Activated CD4-positive, alpha-beta memory T cell treated with anti-CD3 and anti-CD28 coated beads for 36 hours (primary cell): ENCODE measurements at places on chromosomes 6 and 20. TPM values are rescaled to one million over a fixed set of nuclear protein-coding genes. Genes with fewer than 3 reads are reported as not detected.

DNA sequence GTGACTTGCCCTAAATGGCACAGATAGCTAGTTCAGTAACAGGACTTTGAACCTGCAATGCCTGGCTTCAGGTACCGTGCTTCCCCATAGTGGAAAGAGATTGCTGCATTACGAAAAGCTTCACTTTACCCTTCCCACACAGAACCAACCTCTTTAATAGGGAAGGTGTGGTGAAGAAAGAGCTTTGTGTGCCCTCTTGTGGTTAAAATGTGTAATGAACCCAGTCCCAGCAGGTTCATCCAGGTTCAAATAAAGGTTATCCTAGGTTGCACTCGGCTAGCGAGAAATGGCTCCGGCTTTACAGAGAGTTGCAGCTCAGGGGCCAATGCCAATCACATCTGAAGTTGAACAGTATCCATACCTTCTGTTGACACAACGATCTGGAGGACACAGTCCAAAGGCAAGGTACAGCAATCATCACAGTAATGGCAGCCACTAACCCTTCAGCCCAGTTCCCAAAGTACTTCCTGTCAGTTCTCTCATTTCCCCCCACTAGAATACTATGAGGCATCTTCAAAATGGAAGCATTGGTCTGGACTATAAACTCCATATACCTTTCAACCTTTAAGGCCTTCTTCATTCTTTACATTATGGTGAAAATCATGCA is 3.0 kb downstream of the DEFB115 start:
- no peak for DNase-seq
- no peak overlapping the region for H3K27ac ChIP-seq
- no peak overlapping the region for H3K4me3 ChIP-seq

DNA sequence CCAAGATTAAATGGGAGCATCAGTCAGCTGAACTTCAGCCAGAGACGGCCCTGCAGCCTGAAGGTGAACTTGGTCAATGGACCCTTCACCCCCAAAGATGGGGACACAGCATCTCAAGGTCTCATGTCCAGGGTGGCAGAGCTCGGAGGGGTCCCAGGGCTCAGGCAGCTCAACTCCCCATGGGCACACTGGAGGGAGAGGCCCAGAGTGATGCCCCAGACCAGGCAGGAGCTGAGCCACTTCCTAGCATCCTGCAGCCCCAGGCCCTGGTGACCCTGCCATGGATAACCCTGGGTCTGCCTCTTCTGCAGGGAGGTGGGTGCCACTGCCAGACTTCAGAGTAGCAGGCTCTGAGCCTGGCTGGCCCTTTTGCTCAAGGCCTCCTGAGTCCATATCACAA is 27.5 kb upstream of the EMILIN3 start:
- no peak overlapping the region for H3K4me3 ChIP-seq
- peaks cover 2% of the 10 kb centered on the region for H3K4me1 ChIP-seq
- DNase-seq = no peak

DNA sequence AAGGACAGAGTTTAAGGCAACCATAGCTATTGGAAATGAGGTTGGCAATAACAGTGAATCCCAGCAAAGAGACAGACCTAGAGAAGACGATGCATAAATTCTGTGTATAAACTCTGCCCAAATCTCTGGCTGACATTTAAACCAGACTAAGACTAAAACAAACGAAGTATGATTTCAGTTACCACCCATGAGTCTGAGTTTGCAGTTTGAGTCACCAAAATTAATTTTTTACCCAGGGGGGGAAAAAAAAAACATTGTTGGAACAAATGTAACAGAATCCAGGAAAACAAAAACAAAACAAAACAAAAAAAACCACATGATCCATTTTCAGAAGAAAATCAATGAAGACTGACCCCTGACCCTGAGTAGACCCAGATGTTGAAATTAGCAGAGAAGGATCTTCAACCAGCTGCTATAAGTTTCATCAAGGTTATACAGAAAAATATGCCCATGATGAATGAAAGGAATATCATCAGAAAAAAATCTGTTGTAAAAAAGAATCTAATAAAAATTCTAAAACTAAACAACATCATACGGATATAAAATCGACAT is 190.8 kb downstream of the GMDS start:
- H3K27ac ChIP-seq = no peak overlapping the region
- DNase-seq = no peak
- no peaks in the 10 kb centered on the region for H3K27me3 ChIP-seq

- no peaks in the 10 kb centered on the region for H3K36me3 ChIP-seq
- DNase-seq = no peak
- no peak overlapping the region for H3K27ac ChIP-seq
- H3K27me3 ChIP-seq = no peaks in the 10 kb centered on the region
- H3K4me3 ChIP-seq = no peak overlapping the region
These were observed 373.0 kb downstream of the ZFAND3 start for GRCh38 chr6:38192487-38192886.

DNA sequence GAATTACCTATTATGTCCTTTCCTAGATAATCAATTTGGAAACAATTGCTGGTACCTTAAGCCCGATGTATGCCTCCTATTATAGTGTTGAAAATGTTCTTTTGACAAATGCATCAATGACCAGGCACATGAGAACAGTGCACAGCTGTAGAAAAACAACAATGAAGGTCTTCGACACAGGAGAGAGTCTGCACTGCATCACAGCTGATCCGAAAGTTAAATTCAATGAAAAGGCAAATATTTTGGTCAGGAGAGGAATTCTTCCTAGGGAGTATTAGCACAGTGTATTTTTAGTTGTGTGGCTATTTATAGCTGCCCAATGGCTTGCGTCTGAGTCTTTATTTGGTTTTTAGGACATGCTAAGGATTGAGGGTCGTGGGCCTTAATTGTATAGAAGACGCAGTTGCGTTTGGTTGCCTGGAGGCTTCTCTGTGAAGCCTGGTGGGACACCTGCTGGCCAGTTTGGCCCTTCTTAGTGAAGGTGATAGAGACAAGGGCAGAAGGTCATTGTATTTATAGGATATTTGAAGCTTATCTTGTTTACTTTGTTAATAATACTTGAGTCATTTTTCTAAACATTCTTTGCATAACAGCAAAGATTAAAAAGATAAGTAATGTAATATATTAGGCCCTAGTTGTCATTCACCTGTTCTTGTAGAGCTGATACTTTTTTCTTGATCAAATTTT is 72.3 kb downstream of the CDYL start:
- no peak overlapping the region for H3K27ac ChIP-seq
- H3K36me3 ChIP-seq = peaks cover 13% of the 10 kb centered on the region
- DNase-seq = no peak

GRCh38 chr20:42635699-42636411 is 553.9 kb downstream of the PTPRT start:
- no peaks in the 10 kb centered on the region for H3K27me3 ChIP-seq
- no peaks in the 10 kb centered on the region for H3K4me1 ChIP-seq
- DNase-seq = no peak
- no peaks in the 10 kb centered on the region for H3K36me3 ChIP-seq
- H3K4me3 ChIP-seq = no peak overlapping the region
- H3K27ac ChIP-seq = no peak overlapping the region

- no peaks in the 10 kb centered on the region for H3K4me1 ChIP-seq
- no peaks in the 10 kb centered on the region for H3K36me3 ChIP-seq
- no peak for DNase-seq
These were observed 56.0 kb downstream of the SMOC2 start for GRCh38 chr6:168496997-168497331.

DNA sequence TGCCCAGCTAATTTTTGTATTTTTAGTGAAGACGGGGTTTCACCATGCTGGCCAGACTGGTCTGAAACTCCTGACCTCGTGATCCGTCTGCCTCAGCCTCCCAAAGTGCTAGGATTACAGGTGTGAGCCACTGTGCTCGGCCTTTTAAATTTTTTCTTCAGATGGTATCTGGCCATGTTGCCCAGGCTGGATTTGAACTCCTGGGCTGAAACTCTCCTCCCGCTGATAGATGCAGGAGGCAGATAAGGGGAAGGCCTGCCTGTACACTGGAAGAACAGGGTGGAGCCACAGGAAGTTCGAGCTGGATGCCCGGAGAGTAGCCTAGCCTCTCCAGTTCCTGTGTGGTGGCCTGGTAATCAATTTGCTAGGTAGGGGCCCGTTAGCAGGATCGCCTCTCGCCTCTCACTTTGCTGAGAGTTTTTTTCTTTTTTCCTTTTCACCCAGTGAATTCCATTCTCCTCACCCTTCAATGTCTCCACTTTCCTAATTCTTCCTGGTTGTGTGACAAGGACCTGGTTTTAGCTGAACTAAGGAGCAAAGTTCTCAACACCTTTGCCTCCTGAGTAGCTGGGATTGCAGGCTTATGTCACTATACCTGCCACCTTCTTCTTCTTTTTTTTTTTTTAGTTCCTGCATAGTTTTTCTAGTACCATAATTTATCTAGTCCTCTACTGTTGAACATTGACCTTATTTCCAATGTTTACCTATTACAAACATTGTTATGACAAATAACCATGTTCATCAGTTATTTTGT is 19.4 kb upstream of the ITCH start:
- no peaks in the 10 kb centered on the region for H3K36me3 ChIP-seq
- no peak overlapping the region for H3K27ac ChIP-seq
- no peaks in the 10 kb centered on the region for H3K27me3 ChIP-seq

- H3K36me3 ChIP-seq = peaks cover 7% of the 10 kb centered on the region
- no peak overlapping the region for H3K4me3 ChIP-seq
- H3K27ac ChIP-seq = no peak overlapping the region
- H3K27me3 ChIP-seq = peaks cover 60% of the 10 kb centered on the region
These were observed 2.6 kb upstream of the LIN28B start for GRCh38 chr6:104954190-104954797.

DNA sequence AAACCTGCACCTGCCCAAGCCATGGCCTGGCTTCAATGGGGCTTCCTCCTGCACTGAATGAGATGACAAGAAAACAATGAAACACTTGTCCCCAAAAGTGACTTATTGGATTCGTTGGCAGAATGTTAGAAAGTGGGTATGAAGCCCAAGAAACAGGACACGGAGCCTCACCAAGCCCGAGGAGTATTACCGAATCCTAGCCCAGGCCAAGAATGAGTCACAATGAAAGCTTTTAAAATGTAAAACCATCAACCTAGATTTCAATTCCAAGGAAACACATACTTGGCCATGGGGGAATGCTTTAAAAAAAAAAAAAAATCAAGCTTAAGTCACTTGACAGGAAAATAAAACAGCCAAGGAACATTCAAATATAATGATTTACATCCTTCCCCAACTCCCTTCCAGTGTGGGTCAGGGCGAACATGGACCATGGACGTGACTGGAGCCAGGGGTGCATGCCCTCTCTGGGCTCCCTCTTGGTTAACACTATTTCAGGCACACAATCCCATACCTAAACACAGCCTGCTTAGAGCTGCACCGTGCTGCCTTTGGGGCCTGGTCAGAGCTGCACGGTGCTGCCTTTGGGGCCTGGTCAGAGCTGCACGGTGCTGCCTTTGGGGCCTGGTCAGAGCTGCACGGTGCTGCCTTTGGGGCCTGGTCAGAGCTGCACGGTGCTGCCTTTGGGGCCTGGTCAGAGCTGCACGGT is 3.1 kb upstream of the STX16 start:
- peaks cover 14% of the 10 kb centered on the region for H3K36me3 ChIP-seq
- H3K27ac ChIP-seq = no peak overlapping the region
- no peaks in the 10 kb centered on the region for H3K27me3 ChIP-seq
- peaks cover 7% of the 10 kb centered on the region for H3K4me1 ChIP-seq
- H3K4me3 ChIP-seq = no peak overlapping the region

GRCh38 chr6:17583811-17584210 is 16.3 kb upstream of the FAM8A1 start:
- peaks cover 5% of the 10 kb centered on the region for H3K27me3 ChIP-seq
- no peak overlapping the region for H3K4me3 ChIP-seq
- no peaks in the 10 kb centered on the region for H3K36me3 ChIP-seq
- no peak overlapping the region for H3K27ac ChIP-seq
- DNase-seq = no peak
- H3K4me1 ChIP-seq = peaks cover 4% of the 10 kb centered on the region

DNA sequence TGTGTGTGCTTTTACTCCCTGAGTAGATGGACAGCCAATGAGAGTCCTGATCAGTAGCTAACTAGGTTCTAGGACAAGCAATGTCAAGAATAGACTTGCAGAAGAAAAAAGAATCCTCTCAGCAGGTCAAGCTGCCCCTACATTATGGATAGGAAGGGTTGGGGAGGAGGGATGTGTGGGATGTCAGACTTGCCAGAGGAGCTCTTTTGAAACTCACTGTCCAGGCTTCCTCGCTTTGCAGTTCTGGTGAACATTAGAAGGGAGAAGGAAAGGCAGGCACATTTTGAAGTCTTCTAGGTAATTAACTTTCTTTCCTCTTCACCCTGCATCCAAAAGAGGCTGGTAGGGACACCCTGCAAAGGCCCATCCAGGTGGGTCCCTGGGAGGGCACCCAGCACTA is 48.7 kb downstream of the SYNE1 start:
- H3K27me3 ChIP-seq = peaks cover 3% of the 10 kb centered on the region
- H3K4me3 ChIP-seq = no peak overlapping the region
- no peaks in the 10 kb centered on the region for H3K36me3 ChIP-seq
- no peak for DNase-seq

- no peak overlapping the region for H3K27ac ChIP-seq
- H3K27me3 ChIP-seq = no peaks in the 10 kb centered on the region
- H3K4me1 ChIP-seq = no peaks in the 10 kb centered on the region
- no peak overlapping the region for H3K4me3 ChIP-seq
These were observed 180.6 kb upstream of the STXBP5 start for GRCh38 chr6:147023581-147023980.

GRCh38 chr6:12973386-12973785 is 256.8 kb downstream of the PHACTR1 start:
- H3K27me3 ChIP-seq = peaks cover 18% of the 10 kb centered on the region
- no peak for DNase-seq
- H3K27ac ChIP-seq = no peak overlapping the region
- no peaks in the 10 kb centered on the region for H3K36me3 ChIP-seq

GRCh38 chr6:84498905-84499304 is 265.5 kb downstream of the TBX18 start:
- H3K4me3 ChIP-seq = no peak overlapping the region
- no peaks in the 10 kb centered on the region for H3K27me3 ChIP-seq
- no peak overlapping the region for H3K27ac ChIP-seq
- no peaks in the 10 kb centered on the region for H3K36me3 ChIP-seq
- DNase-seq = no peak

DNA sequence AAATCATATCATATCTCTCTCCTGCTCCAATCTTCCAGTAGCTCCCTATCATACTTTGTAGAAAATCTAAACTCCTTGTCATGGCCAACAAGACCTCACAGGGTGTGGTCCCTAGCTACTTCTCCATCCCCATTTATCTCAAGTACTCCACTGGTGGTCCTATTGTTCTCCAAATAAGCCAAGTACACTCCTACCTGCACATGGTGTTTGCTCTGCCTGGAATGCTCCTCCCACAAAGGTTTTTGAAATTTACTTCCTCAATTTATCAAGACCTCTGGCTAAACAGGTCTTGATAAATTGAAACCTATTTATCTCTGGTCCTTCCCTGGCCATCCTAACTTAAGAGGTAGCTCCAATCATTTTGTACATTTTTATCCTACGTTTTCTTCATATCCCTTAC is 12.1 kb downstream of the TMX4 start:
- no peaks in the 10 kb centered on the region for H3K27me3 ChIP-seq
- no peak overlapping the region for H3K27ac ChIP-seq
- no peak overlapping the region for H3K4me3 ChIP-seq
- peaks cover 8% of the 10 kb centered on the region for H3K4me1 ChIP-seq
- DNase-seq = no peak
- no peaks in the 10 kb centered on the region for H3K36me3 ChIP-seq

GRCh38 chr6:83430611-83431544 is at the start of gene ME1:
TSS of gene ME1 (minus strand) at chr6:83431051. CDS start at chr6:83430954, 97 bp downstream.
- no peaks in the 10 kb centered on the region for H3K36me3 ChIP-seq
- peaks cover 4% of the 10 kb centered on the region for H3K4me1 ChIP-seq

HLA-DRB1 gene
- total RNA-seq = 7.3 TPM

ABHD16B gene
- not detected for total RNA-seq

FAM162B gene
- total RNA-seq = not detected

RBPJL gene
- total RNA-seq = not detected

MBOAT1 gene
- total RNA-seq = 14.0 TPM

TAAR8 gene
- not detected for total RNA-seq

FBXO9 gene
- total RNA-seq = 54.1 TPM

SH3BGRL2 gene
- 0.12 TPM for total RNA-seq

SLC9A8 gene
- total RNA-seq = 13.0 TPM
